CD8-positive, alpha-beta T cell (primary cell): ENCODE measurements at places on chromosomes 11 and 22.

DNA sequence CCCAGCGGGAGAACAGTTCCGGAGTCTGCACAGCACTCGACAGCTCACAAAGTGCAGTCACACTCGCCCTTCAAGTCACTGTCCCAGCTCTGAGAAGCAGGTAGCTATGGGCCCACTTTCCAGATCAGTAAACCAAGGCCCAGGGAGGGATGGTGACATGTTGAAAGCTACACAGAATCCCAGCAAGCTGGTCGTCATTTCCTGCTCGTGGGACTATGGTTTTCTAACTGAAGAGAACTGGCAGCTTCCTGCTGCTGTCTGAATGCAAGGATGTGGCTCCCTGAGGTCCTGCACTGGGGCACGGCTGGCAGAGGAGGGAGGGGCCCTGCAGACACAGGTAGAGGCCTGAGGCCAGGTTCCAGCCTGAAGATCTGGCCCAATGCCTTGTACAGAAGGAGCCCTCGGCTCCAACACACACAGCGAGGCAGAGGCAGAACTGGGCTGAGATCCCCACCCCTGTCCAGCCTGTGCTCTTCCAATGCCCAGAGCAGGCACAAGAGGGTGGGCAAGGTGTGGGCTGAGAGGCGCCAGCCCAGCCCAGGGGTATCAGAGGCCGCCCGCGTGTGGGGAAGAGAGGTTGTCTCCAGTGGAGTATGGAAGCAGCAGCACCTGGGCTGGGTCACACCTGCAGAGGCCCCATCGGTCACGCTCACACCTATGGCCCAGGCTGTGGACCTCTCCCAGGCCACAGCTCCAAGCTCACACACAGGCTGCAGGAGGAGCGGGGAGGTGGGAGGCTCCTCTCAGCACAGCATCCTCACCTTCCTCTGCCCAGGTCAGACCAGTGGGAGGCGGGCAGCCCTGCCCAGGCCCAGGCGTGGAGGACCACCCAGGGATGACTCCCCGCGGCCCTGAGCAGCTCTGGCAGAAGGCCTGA is 119.2 kb downstream of the PHF21B start:
- DNase-seq = no peak

DNA sequence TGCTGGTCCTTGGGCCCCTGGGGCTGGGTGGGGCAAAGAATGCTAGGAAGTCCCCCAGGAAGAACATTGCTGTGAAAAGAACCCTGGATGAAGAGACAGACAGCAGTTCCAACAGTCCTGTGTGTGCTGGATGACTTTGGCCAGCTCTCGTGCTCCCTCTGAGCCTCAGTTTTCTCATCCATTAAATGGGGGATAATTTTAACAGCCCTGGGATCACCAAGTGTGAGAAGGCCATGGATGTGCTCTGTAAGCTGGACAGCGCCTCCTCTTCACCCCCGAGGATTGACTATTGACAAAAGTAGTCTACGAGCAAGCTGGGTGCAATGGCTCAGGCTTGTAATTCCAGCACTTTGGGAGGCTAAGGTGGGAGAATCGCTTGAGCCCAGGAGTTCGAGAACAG is 2.5 kb downstream of the LARGE2 start:
- no peak for DNase-seq

DNA sequence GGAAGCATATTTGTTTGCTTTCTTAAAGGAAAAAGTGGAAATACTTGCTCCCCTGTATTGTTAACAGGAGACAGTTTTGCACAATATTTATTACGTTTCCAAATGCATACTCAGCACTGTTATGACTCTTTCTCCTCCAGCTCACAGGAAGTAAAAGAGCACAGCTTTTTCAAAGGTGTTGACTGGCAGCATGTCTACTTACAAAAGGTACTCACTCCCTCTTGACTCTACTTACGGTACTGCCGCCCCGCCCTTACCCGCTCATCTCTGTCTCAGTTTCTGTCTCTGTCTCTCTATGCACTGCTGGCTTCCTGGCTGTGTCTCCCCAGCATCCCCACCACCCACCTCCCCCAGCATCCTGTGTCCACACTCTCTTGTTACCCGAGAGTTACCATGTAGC is 32.2 kb upstream of the MYO18B start:
- no peak for DNase-seq

GRCh38 chr11:66414120-66414934 is 6.5 kb upstream of the NPAS4 start:
- DNase-seq = no peak

GRCh38 chr22:46842606-46843005 is 80.2 kb downstream of the TBC1D22A start:
- no peak for DNase-seq

- no peak for DNase-seq
Observed at GRCh38 chr22:28670161-28670560, 9.5 kb downstream of the TTC28 start.

- DNase-seq = peak; percentile 38
Observed at GRCh38 chr11:119093942-119094815, 7.5 kb downstream of the DPAGT1 start.

GRCh38 chr11:55658608-55659007 is 3.4 kb upstream of the OR4C6 start:
- no peak for DNase-seq

DNA sequence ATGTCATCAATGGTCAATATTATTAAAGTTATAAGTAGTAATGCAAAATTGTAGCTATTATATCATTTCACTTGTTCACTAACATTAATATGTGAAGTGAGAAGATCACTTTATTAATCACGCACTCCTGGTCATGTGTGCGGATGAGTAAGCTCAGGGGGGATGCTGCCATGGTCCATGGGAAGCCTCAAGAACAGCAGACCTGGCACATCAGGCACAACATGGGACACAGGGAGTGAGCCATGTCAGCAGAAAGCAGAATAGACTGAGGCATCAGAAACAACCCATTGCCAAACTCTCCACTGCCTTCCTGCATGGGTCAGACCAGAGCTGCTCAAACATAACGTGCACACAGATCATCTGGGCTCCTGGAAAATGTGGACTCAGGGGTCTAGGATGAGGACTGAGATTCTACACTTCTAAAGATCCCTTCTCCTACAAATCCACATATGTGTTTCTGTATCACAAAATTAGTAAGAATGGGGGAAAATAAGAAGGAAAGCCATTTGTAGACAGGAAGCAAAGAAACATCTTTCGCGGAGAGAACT is 63.8 kb upstream of the VPREB1 start:
- no peak for DNase-seq

- DNase-seq = no peak
Observed at GRCh38 chr11:71558996-71559395, 6.4 kb upstream of the KRTAP5-10 start.
